Activated T-helper 1 cell treated with anti-CD3 and anti-CD28 coated beads, Interleukin-12 subunit alpha, Interleukin-12 subunit beta, Interleukin-2, Interleukin-4 antibody, amounts not matched to agents 30 ng/mL and 10 ng/mL and 1 ng/mL, durations not matched to agents 14 hours and 24 hours and 36 hours (primary cell): ENCODE measurements at places on chromosomes 11 and 22.
A peak's percentile ranks its signal among the peaks of the same experiment; 100 is the strongest.

DNA sequence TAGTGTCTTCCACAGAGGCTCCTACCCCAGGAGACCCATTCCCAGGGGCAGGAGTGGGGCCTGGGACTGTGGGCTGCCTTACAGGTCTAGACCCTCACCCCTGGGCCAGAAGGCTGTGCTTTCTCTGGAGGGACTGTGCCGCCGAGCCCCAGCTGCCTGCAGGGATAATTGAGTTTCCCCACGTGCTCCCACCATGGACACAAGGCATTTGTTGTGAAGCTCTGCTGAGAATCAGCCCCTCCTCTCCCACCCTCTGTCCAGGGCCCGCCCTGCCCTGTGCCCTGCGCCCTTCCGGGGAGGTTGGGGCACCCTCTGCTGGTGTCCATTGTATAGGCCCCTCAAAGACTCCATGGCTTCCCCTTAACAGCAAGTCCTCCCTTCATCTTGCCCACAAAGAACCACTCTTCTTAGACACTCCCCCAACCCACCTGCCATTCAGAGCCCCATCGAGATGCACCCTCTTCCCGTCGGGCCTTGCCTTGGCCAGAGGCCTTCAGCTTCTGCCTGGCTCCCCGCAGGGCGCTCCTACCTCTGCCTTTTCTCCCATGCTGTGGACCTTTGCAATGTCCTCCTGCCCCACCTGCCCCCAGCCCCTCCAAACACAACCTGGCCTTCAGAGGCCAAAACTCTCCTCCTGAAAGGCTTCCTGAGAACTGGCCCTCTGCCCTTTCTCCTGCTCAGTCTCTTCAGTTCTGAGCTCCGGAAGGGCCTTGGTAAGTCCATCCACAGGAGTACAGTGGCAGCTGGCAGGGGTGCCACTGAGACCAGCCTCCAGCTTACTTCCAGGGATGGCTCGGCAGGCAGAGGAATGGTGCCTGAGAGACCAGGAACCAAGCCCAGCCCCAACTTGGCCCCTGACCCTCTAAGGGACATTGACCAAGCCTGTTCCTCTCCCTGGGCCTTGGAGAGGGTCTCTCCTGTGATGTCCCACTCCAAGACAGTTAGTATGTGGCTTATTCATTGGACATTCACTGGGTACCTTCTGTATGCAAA is 22.4 kb downstream of the DUSP8 start:
- H3K36me3 ChIP-seq: no peaks in the 10 kb centered on the region
- H3K27me3 ChIP-seq: peaks cover 30% of the 10 kb centered on the region
- H3K4me1 ChIP-seq: no peaks in the 10 kb centered on the region
- H3K4me3 ChIP-seq: no peak overlapping the region
- no peak overlapping the region for H3K27ac ChIP-seq
- no peak for DNase-seq

DNA sequence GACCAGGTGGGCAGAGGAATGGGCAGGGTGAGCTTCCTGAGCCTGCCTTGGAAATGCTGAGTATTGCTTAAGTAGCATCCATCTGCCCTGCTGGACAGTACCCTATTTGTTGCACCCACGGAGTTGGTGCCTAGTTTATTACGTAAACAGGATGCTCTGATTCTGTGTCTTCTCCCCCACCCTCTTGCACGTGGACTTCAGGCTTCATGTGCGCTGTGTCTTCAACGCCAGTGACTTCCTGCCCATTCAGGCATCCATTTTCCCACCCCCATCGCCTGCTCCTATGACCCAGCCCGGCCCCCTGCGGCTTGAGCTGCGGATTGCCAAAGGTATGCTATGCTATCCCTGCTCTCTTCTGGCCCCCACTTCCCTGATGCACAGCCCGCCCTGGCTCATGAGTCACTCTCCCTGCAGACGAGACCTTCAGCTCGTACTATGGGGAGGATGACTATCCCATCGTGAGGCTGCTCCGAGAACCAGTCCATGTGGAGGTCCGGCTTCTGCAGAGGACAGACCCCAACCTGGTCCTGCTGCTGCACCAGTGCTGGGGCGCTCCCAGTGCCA is 5.7 kb downstream of the ZP1 start:
- no peak for DNase-seq
- H3K27me3 ChIP-seq: no peaks in the 10 kb centered on the region
- no peak overlapping the region for H3K4me3 ChIP-seq
- peaks cover 8% of the 10 kb centered on the region for H3K36me3 ChIP-seq
- peaks cover 4% of the 10 kb centered on the region for H3K4me1 ChIP-seq
- no peak overlapping the region for H3K27ac ChIP-seq

- H3K4me1 ChIP-seq: peaks cover 16% of the 10 kb centered on the region
- no peak overlapping the region for H3K4me3 ChIP-seq
- H3K27me3 ChIP-seq: no peaks in the 10 kb centered on the region
- no peak for DNase-seq
- H3K36me3 ChIP-seq: peaks cover 13% of the 10 kb centered on the region
These were observed 10.8 kb downstream of the TRIM66 start for GRCh38 chr11:8671651-8672062.

GRCh38 chr11:133669371-133670053 is 137.2 kb upstream of the OPCML start:
- no peaks in the 10 kb centered on the region for H3K36me3 ChIP-seq
- DNase-seq: no peak
- no peak overlapping the region for H3K4me3 ChIP-seq
- no peak overlapping the region for H3K27ac ChIP-seq

GRCh38 chr11:25535467-25536272 is 796.3 kb upstream of the ANO3 start:
- H3K4me1 ChIP-seq: no peaks in the 10 kb centered on the region
- H3K4me3 ChIP-seq: no peak overlapping the region
- no peaks in the 10 kb centered on the region for H3K36me3 ChIP-seq
- DNase-seq: no peak
- no peaks in the 10 kb centered on the region for H3K27me3 ChIP-seq

DNA sequence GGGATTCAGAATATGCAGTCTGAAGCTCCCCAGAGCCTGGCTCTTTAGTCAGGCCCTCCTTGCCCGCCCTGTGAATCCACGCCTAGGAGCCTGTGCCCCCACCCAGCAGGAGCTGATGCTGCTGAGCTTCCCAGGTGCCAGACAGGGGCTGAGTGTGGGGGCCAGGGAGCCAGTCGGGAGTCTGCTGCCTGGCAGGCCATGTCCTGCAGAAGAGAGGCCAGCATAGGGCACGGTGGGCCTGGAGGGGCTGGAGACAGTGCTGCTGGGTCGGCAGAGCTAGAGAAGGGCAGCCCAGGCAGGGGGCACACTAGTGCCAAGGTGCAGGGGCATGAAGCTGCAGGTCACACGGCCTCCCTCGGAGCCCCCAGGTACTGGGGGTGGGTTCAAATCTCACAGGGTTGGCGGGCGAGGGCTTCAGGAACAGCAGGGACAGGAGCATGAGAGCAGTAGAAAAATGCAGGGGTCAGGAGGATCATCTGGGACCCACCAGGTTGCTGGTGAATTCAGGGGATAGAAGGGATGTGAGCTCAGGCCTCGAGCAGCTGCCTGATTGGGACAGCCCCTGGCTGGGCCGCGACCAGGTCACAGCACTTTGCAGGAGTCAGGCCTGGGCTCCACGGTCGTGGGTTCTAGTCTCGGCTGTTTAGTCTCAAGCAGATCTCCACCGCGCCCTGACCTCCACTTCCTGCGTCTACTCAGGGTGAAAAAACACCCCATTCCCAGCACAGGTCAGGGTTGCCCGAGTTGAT is 4.1 kb upstream of the SEPTIN5 start:
- DNase-seq: no peak
- H3K27ac ChIP-seq: no peak overlapping the region

- H3K27me3 ChIP-seq: peaks cover 1% of the 10 kb centered on the region
- H3K4me1 ChIP-seq: peaks cover 100% of the 10 kb centered on the region
- peak overlapping the region; percentile 98 for H3K27ac ChIP-seq
- H3K4me3 ChIP-seq: peak overlapping the region; percentile 96
- no peak for DNase-seq
These were observed 81.8 kb downstream of the ETS1 start for GRCh38 chr11:128505449-128506065.

DNA sequence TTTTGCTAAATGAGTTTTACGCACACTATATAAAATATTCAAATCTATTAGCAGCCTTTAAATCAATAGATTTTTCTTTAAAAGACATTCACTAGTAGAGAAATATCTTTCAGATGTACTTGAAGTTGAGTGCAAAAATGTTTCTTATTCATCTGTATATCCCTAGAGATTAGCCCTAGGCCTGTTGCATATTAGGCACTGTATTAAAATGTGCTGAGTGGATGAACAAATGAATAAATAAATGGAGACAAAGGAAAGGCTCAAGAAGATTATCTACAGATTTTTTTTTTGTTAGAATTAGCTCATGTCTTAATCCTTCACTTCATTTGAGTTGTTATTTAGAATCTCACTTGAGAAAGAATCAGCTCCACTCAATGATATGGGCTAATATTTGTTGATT is 12.0 kb upstream of the MMP13 start:
- no peak overlapping the region for H3K27ac ChIP-seq
- DNase-seq: no peak
- no peaks in the 10 kb centered on the region for H3K36me3 ChIP-seq
- no peaks in the 10 kb centered on the region for H3K4me1 ChIP-seq

GRCh38 chr22:45562102-45562501 is 59.4 kb downstream of the FBLN1 start:
- DNase-seq: no peak
- no peak overlapping the region for H3K27ac ChIP-seq
- H3K27me3 ChIP-seq: no peaks in the 10 kb centered on the region
- H3K4me3 ChIP-seq: no peak overlapping the region
- H3K4me1 ChIP-seq: no peaks in the 10 kb centered on the region
